Activated CD4-positive, alpha-beta T cell treated with anti-CD3 and anti-CD28 coated beads, Interleukin-2, amount 10 ng/mL, durations not matched to agents 7 days and 5 days (primary cell): ENCODE measurements at places on chromosomes 13 and 19.

- no peak for DNase-seq
Measured at GRCh38 chr19:30086916-30087315, 144.9 kb downstream of the URI1 start.

DNA sequence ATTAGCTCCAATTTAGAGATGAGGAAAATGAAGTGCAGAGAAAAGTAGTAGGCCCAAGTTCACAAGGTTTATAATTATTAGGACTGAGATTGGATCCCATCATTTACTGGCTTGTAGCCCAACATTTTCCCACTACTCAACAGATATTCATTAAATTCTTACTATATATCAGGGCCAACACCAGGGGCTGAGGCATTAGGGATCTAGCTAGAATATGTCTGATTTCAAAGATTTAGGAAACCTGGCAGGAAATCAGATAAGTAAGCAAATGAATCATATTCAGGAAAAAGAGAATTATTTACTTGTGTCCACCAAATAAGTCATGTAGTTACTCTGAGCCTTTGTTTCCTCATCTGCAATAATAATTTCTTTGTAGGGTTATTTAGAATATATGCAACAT lies 94.3 kb downstream of the OXGR1 start:
- no peak for DNase-seq

- no peak for DNase-seq
Measured at GRCh38 chr19:653425-653824, 9.6 kb downstream of the RNF126 start.

DNA sequence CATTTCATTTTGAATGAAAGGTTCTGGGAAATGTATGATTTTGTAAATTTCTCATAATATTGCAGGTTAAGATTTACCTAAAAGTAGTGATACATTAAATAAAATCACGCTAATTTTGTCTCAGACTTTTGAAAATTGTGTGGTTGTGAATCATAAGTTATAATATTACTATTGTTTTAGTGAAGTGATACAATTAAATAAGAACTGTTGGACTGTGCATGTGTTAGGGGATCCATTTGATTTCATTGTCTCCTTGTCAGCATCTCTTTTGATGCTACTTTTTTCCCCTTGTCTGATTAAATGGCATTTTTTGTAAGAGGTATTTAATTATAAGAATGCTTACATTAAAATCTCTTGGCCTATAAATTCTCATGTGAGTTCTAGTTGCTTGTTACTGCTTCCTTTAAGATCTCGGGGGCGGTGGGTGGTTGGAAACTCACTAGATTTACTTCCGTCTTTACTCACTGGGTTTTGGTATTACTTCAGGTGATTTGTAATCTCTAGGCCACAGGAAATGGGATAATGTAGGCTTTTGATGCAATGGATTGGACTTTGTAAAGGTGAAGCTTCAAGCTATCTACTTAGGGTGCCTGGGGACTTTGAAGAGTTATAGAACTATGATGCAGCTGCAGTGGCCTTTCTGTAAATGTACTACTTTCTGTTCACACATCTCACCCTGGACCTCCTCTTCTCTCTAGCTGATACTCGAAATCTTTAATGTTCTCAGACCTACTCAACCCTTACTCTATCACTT lies 66.5 kb downstream of the PAN3 start:
- no peak for DNase-seq

- peak; percentile 50 for DNase-seq
Measured at GRCh38 chr13:46831588-46832194, 34.7 kb upstream of the ESD start.

DNA sequence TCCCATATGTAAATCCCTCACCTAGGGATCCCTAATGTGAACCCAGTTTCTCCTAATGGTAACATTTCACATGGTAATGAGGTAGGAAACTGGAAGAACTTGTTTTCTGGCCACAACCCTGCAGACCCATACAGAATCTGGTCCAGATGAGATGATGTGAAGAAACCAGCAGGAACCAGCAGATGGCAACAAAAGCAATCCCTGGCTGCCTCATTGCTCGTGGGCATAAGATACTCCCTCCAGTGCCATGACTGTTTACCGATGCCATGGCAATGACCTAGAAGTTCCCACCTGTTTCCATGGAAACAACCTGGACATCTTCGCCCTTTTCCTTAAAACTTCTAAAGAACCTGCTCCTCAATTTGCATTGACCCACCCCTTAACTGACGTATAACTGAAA lies 1.4 kb upstream of the CD209 start:
- DNase-seq: no peak

- no peak for DNase-seq
Measured at GRCh38 chr13:45833663-45834375, 17.7 kb downstream of the SIAH3 start.

- no peak for DNase-seq
Measured at GRCh38 chr19:18737337-18737953, 53.7 kb downstream of the COMP start.

GRCh38 chr19:56117889-56118288 lies 3.2 kb downstream of the ZNF787 start:
- DNase-seq: no peak

DNA sequence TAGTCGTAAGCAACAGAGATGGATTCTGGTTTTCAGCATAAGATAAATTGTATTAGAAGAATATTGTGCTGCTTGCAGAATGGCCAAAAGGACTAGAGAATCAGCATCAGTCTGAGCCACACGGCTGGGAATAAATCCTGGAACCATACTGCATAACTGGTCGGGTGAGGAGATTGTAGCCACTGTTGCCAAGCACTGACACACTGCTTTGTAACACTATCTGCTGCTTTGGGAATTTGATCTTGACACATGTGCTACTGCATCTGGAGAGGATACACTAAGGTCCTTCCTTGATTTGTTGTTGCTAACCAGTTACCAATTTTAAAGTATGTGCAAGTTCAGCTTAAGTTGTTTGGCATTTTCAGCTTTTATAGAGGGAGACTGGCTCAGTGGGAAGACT lies 1.9 kb downstream of the HNRNPA1L2 start:
- DNase-seq: no peak

GRCh38 chr13:113013303-113013702 lies 44.3 kb downstream of the MCF2L start:
- no peak for DNase-seq

DNA sequence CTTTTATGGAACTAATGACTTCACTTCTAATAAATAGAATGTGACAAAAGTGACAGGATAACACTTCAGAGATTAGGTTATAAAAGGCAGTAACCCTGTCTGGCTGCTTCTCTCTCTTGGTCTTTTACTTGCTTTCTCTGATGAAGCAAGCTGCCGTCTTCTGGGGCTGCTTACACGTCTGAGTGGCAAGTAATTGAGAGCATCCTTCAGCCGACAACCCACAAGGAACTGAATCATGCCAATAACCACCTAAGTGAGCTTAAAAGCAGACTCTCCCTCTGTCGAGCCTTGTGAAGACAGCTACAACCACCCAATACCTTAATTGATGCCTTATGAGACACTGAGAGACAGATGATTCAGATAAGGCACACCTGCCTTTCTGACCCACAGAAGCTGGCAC lies 1091.2 kb downstream of the SLITRK1 start:
- no peak for DNase-seq

- DNase-seq: no peak
Measured at GRCh38 chr13:21065686-21066085, 4.3 kb upstream of the LATS2 start.

DNA sequence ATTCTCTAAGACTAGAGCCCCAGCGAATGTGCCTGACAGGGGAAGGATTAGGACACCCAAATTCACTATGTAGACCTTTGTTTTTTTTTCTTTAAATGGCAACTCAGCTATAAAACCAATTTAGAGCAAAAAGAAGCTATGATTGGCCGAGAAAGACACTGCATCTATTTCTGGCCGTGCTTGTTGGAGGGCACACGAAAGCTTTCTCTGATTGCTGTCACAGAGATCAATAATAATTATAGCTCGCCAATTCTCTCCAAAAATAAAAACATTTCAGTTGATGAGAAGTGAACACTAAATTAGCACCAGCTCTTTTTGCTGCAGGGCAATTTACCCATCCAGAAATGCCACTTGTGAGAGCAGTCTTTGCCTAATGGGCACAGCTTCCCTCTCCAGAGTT lies 31.2 kb downstream of the CBY2 start:
- DNase-seq: no peak

- no peak for DNase-seq
Measured at GRCh38 chr13:33092073-33092987, 76.1 kb downstream of the KL start.

- no peak for DNase-seq
Measured at GRCh38 chr13:50340551-50341287, 325.5 kb downstream of the KCNRG start.

DNA sequence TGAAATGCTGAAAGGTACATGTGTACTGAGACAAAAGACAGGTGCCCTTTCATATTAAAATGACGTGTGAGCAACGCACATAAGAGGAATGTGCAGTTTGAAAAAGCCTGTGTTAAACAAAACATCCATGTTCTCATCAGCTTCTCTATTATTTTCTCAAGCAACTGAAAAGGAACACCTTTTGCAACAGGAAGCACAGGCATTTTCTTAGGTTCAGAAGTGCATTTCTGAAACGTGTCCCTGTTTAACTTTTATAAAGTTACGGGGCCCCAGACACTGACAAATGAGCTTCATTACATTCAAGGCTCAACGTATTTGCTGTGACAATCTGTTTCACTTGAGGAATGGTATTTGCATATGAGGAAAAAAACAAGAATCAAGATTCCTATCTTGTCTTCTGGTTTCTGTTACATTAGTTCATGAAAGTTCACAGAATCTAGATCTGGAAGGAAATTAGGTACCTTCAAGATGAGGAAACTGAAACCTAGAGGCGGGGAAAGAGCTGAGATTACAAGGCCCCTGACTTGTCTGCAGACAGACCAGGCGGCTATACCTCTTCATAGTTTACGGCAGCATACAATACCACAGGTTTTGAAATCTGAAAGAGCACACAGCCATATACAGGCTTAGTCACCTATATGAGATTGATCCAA lies 431.7 kb downstream of the KLF12 start:
- DNase-seq: peak; percentile 72

- DNase-seq: no peak
Measured at GRCh38 chr13:75258159-75258782, 223.7 kb downstream of the TBC1D4 start.

DNA sequence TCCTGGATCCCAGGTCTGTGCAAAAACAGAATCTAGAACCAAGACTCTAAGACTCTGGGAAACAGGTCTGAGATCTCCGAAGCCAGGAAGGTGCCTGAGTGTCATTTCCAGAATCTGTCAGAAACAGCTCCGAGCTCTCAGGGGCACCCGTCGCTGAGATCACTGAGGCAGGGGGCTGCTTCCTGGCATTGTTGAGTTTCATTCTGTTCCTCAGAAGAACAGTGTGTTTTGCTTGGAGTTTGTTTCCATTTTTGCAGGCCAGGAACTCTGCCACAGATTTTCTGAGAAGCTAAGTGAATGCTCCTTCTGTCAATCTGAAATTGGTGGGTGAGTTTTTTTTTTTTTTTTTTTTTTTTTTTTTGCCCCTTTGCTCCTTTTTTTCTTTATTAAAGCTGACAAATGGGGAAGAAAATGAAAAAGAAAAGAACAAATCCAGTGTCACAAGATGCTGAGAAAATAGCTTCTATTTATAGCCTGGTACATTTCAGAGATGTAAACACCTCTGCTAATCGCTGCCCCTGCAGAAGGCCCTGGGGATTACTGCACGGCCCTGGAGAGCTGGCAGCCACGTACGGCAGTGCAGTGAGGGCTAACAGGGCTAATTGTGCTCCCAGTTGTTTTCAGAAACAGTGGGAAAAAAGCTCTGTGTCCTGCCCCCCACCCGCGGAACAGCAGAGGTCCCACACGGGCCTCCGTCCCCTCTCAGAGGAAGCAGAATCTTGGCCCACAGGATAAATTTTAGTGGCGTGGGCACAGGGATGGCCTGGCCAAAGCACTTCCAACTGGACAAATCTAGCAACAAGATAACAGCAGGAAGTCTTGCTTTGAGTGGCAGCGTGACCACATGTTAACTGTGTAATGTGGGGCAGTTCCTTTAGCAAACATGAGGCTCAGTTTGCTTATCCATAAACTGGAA lies 237.6 kb upstream of the IRS2 start:
- DNase-seq: no peak

GRCh38 chr13:38415233-38415632 lies 65.6 kb downstream of the UFM1 start:
- DNase-seq: peak; percentile 9

- no peak for DNase-seq
Measured at GRCh38 chr19:42422092-42422900, 4.9 kb downstream of the LIPE start.

DNA sequence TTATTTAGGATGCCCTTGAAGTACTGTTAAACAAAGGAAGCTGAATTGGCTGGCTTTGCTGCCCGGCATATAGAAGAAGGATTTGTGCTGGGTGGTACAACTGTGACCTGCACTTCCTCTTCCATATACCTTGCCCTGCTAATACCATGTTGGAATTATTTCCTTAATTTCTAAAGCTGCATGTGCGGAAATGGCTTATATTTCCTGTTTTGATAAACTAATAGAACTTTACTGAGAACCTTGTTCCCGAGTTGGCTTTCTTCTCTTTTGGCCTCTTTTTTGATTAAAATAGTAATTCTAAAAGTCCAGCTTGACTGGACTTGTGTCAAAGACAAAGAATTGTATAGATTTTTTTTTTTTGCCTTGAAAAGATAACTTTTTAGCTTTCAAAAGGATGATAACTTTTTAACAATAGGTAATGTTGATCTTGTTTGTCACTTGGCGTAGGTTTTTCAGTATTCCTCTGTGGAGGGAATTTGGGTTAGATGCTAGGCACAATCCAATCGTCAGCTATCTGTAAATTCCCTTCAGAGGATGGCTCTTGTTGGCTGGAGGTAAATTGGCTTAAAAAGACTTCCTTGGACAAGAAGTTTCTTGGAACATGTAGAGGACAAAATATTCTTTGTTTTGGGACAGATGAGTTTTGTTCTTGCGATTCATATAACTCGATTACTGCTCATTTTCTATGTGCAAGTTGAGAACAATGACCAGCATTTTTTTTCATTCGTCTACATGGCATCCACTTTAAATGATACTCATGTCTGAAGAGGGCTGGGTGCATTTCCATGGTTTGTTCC lies 41.4 kb downstream of the COL4A2 start:
- no peak for DNase-seq

- no peak for DNase-seq
Measured at GRCh38 chr13:52356327-52356726, 49.6 kb downstream of the THSD1 start.
